Hepatic stellate cell (primary cell): ENCODE measurements at places on chromosomes 2 and 18.
A peak's percentile ranks its signal among the peaks of the same experiment; 100 is the strongest.

DNA sequence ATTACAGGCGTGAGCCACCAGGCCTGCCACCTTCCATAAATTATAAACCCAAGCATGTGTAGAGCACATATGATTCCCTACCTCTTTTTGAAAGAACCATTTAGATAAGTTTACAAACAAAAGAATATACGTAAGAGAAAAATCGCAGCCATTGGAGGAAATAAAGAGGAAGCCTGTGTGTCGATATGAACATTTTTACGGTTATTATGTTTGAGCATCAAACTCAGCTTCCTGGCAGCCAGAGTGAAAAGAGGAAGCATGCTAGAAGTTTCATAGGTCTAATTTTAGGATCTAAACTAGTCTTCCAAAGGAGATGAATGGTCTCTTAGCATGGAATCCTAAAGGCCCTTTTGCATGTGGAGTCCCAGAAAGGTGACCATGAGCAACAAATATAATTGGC is 104.3 kb downstream of the PLB1 start:
- DNase-seq = no peak

GRCh38 chr18:48529796-48530195 is 9.0 kb upstream of the CTIF start:
- DNase-seq = peak; percentile 80

- DNase-seq = no peak
Observed at GRCh38 chr2:113692698-113693428, 63.6 kb downstream of the SLC35F5 start.

DNA sequence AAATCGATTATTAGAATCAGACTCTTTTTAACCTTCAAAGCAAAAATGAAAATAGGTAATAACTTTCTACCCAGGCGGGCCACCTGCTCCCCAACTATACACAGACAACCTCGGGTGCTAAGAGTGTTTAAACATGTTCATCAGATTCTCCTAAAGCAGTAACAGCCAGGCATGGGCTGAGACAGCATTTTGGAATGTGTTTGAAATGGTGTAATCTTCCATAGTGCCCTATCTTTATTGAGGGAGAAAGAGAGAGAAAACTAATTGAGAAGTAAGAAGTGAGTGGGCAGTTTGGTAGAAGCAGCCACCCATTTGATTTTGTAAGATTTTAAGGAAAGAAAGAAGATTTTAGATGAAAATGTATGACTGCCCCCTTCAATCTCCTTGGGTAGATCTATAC is 196.1 kb upstream of the CTAGE1 start:
- no peak for DNase-seq

GRCh38 chr2:184721881-184722280 is 123.6 kb downstream of the ZNF804A start:
- DNase-seq = no peak

DNA sequence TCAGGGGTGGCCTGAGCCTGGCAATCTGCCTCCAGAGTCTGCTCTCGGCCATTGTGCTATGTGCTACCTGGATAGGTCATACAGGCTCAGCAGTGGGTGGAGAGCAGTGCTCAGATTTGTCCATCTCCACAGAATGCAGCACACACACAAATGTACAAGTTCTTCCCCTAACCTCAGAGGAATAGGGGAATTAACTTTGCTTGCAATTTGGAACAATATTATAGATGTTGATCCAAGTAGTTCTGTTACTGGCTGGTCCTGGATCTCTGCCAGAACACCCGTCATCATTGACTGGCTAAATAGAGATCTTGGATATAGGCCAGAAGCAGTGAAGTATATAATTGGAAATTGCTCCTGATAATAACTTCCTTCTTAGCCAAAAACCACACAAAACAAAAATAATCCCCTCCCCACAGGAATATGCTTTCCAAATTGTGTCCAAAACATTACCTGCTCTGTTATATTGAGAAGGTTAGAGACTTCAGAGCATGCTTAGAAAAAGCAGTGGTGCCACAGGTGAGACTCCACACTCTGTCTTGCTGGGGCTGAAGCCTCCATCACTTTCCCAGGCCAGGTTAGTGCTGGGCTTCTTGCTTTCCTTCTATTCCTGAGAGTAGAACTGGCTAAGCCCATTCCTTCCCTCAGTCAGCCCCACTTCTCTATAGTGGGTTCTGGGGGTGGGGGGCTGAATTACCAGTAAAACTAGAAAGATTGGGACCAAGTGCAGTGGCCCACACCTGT is 38.8 kb downstream of the NCAPH start:
- no peak for DNase-seq

- no peak for DNase-seq
Observed at GRCh38 chr2:62808554-62808953, 103.0 kb downstream of the EHBP1 start.

DNA sequence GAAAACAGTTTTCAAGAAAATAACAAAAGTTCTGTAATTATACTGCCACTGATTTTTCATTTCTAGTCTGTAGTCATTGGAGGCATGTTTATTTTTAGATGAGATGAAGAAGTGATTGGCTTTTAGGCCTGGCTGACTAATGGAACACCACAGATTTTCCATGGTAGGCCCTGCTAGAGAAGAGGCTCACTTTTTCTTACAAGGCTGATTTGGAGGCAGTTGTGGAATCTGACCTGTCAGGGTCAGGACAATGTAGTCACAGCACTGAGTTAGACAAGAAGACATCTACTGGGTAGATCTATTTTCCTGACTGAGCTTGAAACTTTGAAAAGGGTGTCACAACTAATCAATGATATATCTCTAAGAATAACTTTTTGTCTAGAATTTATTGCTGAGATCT is 43.9 kb downstream of the KDM3A start:
- no peak for DNase-seq

- no peak for DNase-seq
Observed at GRCh38 chr18:40987581-40987980, 967.5 kb upstream of the PIK3C3 start.

DNA sequence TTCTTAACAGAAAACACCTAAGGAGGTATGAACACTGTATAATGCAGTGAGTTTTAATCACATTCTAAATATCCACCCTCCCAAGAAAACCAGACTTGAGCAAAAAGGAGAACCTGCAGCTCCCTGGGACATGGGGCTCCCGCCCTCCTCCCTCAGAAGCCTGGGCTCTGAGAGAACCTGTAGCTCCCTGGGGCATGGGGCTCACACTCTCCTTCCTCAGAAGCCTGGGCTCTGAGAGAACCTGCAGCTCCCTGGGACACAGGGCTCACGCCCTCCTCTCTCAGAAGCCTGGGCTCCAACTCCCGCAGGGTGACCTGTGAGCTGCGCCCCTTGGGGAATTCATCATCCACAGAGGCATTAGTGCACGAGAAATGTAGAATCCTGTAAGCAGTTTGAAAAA is 222.9 kb downstream of the SNTG2 start:
- DNase-seq = no peak
